Activated CD8-positive, alpha-beta T cell treated with anti-CD3 and anti-CD28 coated beads, Interleukin-2, amount 10 ng/mL, durations not matched to agents 7 days and 5 days (primary cell): ENCODE measurements at places on chromosomes 6 and 20. TPM values are rescaled to one million over a fixed set of nuclear protein-coding genes. Genes with fewer than 3 reads are reported as not detected.

PTPRT gene
- not detected for total RNA-seq

KHDC1 gene
- 6.8 TPM for total RNA-seq

SSTR4 gene
- not detected for total RNA-seq

RNF217 gene
- total RNA-seq = 0.52 TPM

CLDN20 gene
- not detected for total RNA-seq

COL19A1 gene
- total RNA-seq = not detected
